ENCODE measurements at places on chromosomes 16 and 17.
A peak's percentile ranks its signal among the peaks of the same experiment; 100 is the strongest.

DNA sequence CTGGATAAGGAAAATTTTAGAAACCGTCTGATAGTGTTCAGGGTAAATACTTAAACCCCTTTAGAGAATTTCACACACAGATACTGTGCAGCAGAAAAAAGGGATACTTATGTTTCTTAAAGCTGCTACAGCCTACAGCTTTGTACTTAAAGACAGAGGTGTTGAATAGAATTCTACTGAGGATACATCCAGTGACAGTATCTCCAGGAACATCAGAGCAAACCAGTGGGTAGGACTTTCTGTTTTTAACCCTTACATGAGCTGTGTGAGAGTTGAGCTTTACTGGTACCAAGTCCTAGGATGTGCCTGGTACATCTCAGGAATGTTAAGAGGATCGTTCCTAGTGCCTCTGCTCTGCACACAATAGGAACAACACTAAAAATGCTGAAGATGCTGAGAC is 191.5 kb downstream of the FTO start:
- no peak for DNase-seq
- H3K4me1 ChIP-seq = no peaks in the 10 kb centered on the region
- no peak overlapping the region for H3K4me3 ChIP-seq

- no peaks in the 10 kb centered on the region for H3K36me3 ChIP-seq
- H3K27me3 ChIP-seq = peaks cover 3% of the 10 kb centered on the region
- no peak overlapping the region for H3K4me3 ChIP-seq
- no peaks in the 10 kb centered on the region for H3K4me1 ChIP-seq
- no peak overlapping the region for H3K27ac ChIP-seq
Measured at GRCh38 chr16:5605404-5605803, 507.8 kb upstream of the EEF2KMT start.

DNA sequence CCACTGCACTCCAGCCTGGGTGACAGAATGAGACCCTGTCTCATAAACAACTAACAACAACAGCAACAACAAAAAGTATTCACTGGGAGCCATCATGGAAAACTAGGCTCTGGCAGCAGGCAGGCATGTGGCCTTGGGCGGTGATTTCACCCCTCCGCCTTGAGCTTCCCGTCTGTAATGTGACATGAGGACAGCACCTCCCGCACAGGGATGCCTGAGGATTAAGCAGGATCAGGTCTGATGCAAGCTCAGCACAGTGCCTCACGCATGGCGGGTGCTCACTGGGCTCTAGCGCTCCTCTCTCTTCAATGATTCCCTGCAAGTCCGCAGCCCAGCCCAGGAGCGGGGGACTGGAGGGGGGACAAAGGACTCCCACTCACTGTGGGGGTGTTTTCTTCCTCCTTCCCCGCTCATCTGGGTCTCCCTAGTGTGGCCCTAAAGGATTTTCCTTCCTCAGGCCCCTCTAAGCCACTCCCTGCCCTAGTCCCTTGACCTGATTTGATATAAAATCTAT is 2.8 kb downstream of the PLCD3 start:
- H3K27me3 ChIP-seq = no peaks in the 10 kb centered on the region
- H3K27ac ChIP-seq = no peak overlapping the region
- peaks cover 59% of the 10 kb centered on the region for H3K4me1 ChIP-seq
- DNase-seq = no peak
- no peak overlapping the region for H3K4me3 ChIP-seq

- no peak overlapping the region for H3K4me3 ChIP-seq
- H3K27ac ChIP-seq = no peak overlapping the region
- H3K27me3 ChIP-seq = peaks cover 40% of the 10 kb centered on the region
- no peak for DNase-seq
- H3K4me1 ChIP-seq = no peaks in the 10 kb centered on the region
- H3K36me3 ChIP-seq = no peaks in the 10 kb centered on the region
Measured at GRCh38 chr17:40901981-40902474, 17.0 kb upstream of the KRT20 start.

DNA sequence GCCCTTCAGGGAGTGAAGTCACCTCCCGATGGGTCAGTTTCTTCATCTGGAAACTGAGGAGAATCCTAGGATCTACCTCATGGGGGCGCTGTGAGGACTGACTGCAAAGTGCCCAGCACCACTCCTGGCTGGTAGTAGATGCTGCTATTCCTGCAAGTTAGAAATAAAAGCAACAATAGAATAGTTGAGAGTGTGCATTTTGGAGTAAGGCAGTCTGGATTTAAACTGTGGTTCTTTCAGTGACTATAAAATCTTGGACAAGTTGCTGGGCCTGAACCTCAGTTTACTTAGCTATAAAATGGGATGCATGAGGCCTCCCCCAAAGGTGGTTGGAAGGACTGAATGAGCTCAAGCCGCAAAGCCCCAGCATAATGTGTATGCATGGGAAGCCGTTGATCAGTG is 70.6 kb downstream of the CYB5B start:
- H3K27me3 ChIP-seq = no peaks in the 10 kb centered on the region
- H3K36me3 ChIP-seq = no peaks in the 10 kb centered on the region
- DNase-seq = peak; percentile 66
- no peak overlapping the region for H3K4me3 ChIP-seq
- H3K4me1 ChIP-seq = peaks cover 4% of the 10 kb centered on the region

- H3K27ac ChIP-seq = no peak overlapping the region
- no peak overlapping the region for H3K4me3 ChIP-seq
- no peaks in the 10 kb centered on the region for H3K27me3 ChIP-seq
Measured at GRCh38 chr17:50359998-50360461, 13.0 kb downstream of the MRPL27 start.

- H3K36me3 ChIP-seq = peaks cover 26% of the 10 kb centered on the region
- no peak overlapping the region for H3K27ac ChIP-seq
- no peak for DNase-seq
- no peaks in the 10 kb centered on the region for H3K27me3 ChIP-seq
- H3K4me1 ChIP-seq = peaks cover 5% of the 10 kb centered on the region
- no peak overlapping the region for H3K4me3 ChIP-seq
Measured at GRCh38 chr16:70577256-70577698, 53.7 kb downstream of the SF3B3 start.

DNA sequence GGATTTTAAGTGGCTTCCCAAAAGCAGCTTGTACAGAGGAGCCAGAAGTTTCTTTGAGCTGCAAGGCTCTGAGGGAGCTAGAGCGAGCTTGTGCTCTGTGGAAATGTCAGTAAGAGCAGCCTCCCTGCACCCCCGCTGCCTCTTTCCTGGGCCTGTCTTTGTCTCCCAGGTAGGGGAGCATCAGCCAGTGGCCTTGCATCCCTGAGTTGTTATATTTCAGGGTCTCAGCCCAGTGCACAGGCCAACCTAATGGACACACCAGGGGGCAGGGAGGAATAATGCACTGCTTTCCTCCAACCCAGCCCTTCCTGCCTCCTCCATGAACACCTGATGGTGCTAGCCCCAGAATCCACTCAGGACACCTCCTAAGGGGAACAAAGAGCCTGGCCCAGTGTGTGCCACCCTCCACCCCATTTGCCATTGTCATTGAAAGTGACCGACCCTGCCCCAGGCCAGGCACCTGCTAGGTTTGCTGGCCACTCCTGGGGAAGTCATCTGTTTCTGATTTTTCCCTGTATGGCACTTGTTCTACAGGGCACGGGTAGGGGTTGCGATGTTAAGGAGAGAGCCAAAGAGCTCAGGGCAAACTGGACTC is 6.3 kb downstream of the TPPP3 start:
- no peak for DNase-seq
- H3K36me3 ChIP-seq = no peaks in the 10 kb centered on the region

GRCh38 chr16:12499032-12499745 is 304.5 kb downstream of the CPPED1 start:
- H3K36me3 ChIP-seq = no peaks in the 10 kb centered on the region
- H3K27me3 ChIP-seq = peaks cover 26% of the 10 kb centered on the region
- no peak for DNase-seq
- no peak overlapping the region for H3K27ac ChIP-seq

DNA sequence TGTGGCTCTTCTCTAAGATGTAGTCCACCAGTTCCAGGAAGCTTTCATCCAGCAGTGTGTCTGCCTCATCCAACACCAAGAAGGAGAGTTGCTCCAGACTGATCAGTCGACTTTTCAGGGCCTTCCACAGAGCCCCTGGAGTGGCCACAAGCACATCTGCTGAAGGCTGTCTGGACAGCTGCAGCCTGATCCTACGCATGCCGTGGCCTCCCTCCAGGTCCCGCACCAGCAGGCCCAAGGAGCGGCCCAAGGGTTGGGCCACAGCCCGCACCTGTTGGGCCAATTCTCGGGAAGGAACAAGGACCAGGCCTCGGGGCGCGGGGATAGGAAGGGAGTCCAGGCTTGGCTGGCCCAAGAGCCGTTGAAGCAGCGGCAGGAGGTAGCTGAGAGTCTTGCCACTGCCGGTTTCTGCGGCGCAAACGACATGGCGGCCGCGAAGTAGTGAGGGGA is 729 bp downstream of the DDX28 start:
- peak overlapping the region; percentile 78 for H3K27ac ChIP-seq
- peaks cover 23% of the 10 kb centered on the region for H3K4me1 ChIP-seq
- peak; percentile 37 for DNase-seq
- H3K27me3 ChIP-seq = no peaks in the 10 kb centered on the region
- peaks cover 32% of the 10 kb centered on the region for H3K36me3 ChIP-seq
- peak overlapping the region; percentile 88 for H3K4me3 ChIP-seq

GRCh38 chr16:72938795-72939164 is 109.1 kb downstream of the ZFHX3 start:
- H3K36me3 ChIP-seq = no peaks in the 10 kb centered on the region
- no peaks in the 10 kb centered on the region for H3K4me1 ChIP-seq
- H3K4me3 ChIP-seq = no peak overlapping the region
- H3K27ac ChIP-seq = no peak overlapping the region
- peaks cover 26% of the 10 kb centered on the region for H3K27me3 ChIP-seq

DNA sequence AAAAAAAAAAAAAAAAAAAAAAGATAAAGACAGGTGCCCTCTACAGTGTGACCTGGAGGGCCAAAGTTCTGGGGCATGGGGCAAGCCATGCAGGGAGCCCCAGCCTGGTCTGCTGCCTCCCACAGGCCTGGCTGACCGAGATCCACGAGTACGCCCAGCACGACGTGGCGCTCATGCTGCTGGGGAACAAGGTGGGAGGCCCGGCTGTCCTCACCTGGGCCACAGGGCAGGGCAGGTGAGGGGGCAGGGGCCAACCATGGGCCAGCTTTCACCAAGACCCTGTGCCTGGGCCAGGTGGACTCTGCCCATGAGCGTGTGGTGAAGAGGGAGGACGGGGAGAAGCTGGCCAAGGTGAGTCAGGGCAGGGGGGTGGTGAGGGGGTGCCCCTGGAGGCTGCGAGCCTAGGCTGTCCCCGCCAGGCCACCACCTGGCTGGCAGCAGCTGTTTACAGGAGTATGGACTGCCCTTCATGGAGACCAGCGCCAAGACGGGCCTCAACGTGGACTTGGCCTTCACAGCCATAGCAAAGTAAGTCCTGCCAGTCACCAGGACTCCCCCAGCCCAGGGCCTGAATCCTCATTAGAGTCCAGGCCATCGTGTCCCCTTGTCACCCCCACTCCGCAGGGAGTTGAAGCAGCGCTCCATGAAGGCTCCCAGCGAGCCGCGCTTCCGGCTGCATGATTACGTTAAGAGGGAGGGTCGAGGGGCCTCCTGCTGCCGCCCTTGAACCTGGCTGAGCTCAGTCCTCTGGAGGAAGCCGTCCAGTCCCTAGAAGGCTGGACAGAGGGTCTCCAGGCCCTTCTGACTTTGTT is 2.7 kb upstream of the TRAF7 start:
- peaks cover 38% of the 10 kb centered on the region for H3K4me1 ChIP-seq
- H3K27ac ChIP-seq = peak overlapping the region; percentile 82
- H3K27me3 ChIP-seq = no peaks in the 10 kb centered on the region
- DNase-seq = peak; percentile 48
- peaks cover 47% of the 10 kb centered on the region for H3K36me3 ChIP-seq

DNA sequence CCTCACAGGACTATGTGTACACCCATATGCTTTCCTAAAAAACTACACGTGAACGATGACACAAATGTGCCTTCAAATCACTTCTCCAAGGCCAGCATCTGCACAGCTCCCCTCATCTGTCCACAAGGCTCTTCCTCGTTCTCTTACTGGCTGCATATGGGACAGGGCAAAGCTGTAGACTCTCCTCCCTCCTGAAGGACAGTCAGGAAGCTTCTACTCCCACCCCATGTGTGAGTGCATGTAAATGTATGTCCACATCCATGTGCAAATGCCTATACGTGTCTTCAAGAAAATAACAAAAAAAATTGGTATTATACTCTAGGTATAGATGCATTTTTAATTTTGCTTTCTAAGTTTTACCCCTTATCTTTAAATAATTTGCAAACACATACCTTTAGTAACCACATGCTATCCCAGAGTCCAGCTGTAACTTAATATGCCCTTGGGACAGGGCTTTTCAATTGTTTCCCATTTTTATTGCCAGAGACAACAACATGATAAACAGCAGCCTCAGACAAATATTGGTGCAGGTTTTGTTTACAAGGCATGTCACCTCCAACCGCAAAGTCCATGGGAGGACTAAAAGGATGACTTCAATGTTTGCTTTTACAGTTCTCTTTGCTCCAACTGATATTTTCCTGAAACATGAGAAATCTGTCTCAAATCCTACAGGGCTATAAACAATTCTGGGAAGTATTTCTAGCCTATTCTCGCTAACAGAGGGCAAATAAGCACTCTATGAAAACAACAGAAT is 31.6 kb upstream of the FAAP100 start:
- no peak overlapping the region for H3K27ac ChIP-seq
- peaks cover 10% of the 10 kb centered on the region for H3K4me1 ChIP-seq
- H3K4me3 ChIP-seq = no peak overlapping the region
- H3K36me3 ChIP-seq = peaks cover 94% of the 10 kb centered on the region

DNA sequence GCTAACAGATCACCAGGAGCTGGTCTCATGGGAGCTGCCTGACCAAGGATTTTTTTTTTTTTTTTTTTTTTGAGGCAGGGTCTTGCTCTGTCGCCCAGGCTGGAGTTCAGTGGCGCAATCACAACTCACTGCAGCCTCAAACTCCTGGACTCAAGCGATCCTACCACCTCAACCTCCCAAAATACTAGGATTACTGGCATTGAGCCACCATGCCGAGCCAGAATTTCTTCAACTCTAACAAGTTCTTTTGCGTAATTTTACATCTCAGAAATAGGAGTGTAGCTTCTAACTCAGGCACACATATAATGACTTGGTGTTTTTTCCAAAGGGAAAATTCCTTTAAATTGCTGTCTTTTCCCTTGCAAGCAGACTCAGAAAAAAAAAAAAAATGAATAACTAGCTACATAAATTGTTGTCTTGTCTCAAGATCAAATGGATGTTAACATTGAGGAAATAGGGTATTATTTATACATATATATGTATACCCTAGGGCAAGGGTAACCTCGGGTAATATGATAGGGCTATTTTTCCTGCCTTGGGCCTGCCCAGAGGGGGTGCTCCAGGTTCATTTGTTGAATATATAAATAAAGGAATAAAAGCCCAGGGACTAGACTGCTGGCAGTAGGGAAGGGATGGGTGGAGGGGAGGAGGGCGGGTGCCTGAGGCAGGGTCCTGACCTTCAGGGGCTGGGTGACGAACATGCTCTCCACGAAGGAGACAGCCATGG is 42.8 kb upstream of the GCSH start:
- no peak for DNase-seq
- H3K27me3 ChIP-seq = peaks cover 16% of the 10 kb centered on the region
- H3K4me1 ChIP-seq = no peaks in the 10 kb centered on the region
- no peak overlapping the region for H3K4me3 ChIP-seq
- H3K36me3 ChIP-seq = no peaks in the 10 kb centered on the region

DNA sequence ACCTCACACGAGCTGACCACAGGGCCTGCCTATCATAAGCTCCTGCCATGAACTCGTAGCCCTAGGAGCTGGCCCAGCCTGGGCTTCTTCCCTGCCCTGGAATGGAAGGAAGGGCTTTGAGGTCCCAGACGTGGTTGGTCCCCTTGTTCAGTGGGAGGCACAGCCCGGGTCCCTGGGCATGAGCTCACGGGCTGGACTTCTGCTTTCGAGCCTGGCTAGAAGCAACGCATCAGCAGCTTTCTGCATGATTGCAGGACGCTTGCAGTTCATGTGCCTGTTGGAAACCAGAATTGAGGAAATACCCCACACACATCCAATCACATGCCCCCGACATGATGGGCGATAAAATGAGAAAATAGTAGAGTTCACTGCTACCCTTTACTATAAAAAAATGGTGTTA is 293.3 kb downstream of the MAF start:
- no peaks in the 10 kb centered on the region for H3K4me1 ChIP-seq
- peaks cover 58% of the 10 kb centered on the region for H3K27me3 ChIP-seq
- H3K36me3 ChIP-seq = no peaks in the 10 kb centered on the region
- no peak overlapping the region for H3K4me3 ChIP-seq
